Psoas muscle (tissue), 8 donors: ENCODE measurements at places on chromosomes 3 and 15.

GRCh38 chr3:42277676-42278075 is 11.7 kb upstream of the CCK start:
- DNase-seq: no peak

GRCh38 chr3:130316169-130316568 is 29.3 kb upstream of the COL6A5 start:
- DNase-seq: no peak

GRCh38 chr15:81372575-81372974 is 1.4 kb downstream of the TMC3 start:
- DNase-seq: no peak

DNA sequence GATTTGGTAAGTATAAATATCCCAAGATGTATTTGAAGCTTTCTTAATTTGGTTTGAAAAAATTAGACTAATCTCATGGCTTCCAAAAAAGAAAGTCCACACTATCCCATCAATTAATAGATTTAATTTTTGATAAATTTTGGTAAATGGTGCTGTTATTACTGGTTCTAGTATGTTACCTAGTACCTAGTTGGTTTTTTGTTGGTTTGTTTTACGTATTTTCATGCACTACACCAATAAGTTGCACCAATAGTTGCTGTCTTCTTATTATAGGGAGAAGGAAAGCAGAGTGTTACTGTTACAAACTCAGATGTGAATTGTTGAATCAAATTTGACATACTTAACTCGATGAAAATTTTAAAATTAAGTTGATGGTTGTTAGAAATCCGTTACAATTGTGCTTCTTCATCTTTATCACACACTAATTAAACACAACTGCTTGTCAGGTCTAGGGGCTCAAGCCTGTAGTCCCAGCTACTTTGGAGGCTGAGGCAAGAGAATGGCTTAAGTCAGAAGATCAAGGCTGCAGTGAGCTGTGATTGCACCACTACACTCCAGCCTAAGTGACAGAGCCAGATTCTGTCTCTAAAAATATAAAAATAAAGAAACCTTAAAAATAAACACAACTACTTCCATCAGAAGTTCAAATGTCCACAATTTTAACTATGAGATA is 23.1 kb upstream of the MBNL1 start:
- no peak for DNase-seq

DNA sequence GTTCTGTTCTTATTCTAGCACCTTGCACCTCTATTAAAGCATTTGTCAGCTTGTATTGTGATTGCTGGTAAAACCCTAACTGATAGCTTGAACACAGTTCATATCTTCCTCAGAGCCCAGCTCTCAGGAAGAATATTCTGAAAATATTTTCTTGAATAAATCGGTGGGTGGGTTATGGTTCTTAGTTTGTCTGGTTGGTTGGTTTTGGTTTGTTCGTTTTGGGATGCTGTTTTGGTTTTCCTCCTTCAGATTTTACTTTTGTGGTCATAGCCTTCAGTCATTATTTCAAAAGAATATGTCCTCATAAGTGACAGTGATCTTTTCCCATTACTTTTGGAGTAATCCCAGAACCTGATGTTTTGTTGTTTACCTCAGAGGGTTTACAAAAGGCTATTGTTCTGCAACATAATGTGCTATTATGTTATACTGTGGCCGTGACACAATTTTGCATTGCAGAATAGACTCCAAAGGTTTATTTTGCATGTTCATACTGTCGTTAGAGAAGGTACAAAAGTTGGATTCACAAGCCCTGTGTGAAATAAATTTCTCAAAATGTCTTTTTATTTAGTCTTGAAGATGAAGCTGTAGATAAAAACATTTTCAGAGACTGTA is 2.7 kb upstream of the TMEM87A start:
- DNase-seq: no peak

DNA sequence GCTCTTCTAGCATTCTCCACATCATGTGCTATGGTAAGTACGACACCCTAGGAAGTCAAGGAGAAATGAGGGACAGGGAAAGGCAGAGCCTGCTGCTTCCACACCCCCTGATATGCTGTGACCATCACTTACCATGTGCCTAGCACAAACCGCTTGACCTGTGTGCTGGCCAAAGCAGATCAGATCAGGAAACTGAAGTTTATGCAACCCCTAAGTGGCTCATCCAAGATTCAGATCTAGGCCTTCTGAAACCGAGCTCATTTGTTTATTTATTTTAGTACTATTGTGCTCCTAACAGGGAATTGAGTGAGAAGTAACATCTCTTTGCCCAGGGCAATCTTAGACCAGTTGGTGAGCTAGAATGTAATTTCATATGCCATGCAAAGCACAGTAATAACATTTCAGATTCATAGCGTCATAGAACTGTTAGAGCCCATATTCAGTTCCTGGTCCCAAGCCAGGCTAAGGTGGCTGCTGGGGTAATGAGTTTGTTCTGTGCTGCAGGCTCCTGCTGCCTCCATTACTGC is at the start of gene RTP2:
TSS of gene RTP2 (minus strand) at position 51 of the 527 bp plus-strand sequence. CDS start 429 bp downstream, outside the sequence.
- DNase-seq: no peak

DNA sequence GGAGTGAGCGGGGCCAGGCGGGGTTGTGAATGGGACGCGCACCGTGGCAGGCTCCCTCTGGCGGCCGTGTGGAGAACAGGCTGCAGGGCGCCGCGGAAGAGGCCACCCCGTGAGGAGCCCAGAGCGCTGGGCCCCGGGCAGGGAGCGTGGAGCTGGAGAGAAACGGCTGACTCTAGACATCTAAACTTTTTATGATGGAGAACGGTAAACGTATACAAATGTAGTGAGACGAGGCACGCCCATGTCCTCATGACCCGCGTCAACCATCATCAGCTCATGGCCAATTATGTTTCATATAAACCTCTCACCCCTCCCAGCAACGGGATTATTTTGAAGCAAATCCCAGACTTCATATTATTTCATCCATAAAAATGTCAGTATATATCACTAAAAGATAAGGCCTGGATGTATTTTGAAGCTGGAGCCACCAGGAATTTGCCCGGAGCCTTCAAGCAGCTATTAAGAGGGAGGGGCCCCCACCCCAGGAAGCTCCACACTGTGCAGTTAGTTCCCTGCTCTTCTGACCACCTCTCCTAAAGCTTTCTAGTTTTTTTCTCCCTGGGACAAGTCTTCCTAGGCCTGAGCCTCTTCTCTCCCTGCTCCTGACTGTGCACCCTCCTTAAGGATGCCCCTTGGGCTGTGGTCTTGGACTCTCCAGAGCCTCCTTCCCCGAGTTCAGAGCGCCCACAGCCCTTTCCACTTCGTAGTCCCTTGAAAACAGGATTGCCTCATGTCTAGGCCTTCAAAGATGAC is 149.5 kb downstream of the SMAD6 start:
- DNase-seq: peak; percentile 91

DNA sequence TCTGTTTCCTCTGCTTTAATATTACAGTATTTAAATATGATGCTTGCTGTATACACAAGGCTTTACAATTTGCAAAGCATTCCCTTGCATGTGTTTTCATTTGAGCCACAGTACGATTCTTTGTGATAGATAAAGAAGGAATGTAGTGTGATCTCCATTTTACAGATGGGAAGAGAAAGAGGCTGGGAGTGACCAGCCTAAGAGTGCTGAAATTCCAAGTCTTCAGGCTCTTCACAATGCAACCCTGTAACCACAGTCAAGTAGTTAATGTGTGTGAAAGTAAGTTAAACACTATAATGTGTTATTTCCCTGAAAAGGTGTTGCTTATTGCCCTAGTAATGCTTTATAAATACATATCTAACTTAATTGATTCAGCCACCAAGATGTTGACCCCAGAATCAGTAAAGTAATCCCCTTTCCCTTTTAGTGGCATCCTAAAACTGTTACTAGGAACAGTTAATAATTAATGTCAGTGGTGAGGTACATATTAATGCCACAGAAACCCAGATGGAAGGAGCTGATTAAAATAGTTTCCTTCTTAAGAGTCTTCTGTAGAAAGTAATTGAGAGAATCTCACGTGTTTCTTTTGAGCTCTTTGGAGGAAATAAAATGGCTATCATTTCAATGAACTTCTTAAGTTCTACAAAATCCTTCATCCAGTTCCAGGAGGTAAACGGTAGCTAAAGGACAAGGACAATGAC is 110.4 kb downstream of the IL12A start:
- no peak for DNase-seq

DNA sequence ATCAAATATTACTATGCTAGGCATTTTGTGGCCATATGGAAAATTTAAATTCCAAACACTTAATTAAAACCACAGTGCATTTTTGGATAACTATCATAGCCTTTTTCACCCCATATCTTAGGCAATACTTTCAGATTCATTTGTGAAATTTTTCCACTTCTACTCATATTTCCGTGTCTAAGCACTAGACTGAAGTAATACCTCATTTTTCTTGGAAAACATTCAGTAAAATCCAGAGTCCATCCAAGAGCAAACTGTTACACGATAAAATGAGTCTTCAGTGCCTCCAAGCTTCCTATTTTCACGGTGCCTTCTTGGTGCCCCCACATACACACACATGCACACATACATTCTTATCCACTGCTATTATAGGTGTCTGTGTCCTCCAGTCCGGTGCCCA is 845.9 kb downstream of the TBL1XR1 start:
- DNase-seq: no peak

DNA sequence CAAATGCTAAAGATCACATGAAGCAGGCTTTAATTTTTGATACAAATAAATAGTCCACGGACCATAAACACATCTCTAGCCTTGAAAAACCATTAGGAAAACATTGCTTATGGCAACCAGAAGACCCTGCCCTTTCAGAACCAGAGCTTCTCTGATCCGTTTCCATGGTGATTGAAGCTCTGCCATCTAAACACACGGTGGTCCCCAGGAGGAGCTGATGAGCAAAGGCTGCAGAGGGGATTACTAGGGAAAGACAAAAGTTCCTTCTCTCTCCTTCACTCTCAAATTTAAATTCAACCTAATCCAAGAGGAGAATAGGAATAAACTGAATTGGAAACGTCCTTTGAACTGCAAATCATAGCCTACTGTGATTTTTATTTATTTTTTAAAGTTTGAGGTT is 122.0 kb upstream of the ATP10A start:
- no peak for DNase-seq

DNA sequence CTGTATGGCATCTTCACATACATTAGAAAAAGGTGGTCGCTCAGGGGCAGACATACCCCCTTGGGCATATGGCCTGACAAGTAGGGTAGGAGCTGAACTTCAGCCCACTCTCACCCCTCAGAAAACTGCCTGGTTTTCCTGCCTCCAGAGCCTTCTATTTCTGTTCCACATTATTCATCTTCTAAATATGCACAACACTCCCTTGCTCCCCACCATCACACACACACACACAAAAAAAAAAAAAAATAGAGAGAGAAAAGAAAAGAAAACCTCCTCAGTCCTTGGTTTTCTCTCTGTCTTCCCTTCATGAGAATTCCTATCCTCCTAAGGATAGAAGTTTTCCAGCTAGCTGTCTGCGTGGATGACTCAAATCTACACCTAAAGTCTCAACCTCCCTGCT is 5.6 kb upstream of the ROPN1 start:
- no peak for DNase-seq

DNA sequence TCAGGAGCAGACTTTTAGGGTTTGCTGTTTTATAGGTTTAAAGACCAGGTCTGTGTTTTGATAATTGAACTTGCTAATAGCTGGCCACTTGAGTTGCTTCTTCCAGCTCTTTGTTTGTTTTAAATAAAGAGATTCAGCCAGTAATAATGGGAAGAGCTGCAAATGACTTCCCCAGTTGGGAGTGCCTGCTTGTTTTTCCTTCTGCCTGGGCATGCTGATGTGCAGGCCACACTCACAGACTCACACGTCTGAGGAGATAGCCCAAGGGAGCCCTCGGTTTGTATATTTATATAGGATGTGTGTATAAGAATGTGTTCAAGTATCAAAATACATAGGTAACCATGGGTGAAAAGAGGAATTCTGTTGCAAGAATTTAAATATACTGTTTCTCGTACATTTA is 78.2 kb upstream of the BOC start:
- DNase-seq: no peak
